ENCODE measurements at places on chromosomes 1 and 21.

DNA sequence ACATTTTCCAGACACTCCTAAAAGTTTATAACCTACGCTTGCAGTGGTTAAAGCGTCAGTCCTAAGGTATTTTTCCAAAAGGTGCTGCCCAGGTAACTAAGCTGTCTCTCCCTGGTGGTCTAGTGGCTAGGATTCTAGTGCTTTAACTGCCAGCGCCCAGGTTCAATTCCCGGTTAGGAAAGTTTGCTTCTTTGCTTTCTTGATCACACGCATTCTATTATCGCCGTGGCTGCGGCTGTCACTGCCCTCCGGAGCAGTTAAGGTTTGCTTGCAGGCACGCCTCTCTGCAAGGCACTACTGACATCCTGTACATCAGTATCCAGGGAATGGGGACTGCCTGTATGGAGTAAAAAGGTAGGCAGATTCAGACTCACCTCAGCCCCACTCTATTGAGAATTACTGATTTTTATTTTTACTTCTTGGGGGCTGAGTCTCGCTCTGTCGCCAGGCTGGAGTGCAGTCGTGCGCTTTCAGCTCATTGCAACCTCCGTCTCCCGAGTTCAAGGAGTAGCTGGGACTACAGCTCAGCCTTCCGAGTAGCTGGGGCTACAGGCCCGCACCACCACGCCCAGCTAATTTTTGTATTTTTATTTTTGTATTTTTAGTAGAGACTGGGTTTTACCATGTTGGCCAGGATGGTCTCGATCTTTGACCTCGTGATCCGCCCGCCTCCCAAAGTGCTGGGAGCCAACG lies 53.2 kb upstream of the CFAP126 start:
- no peak for DNase-seq

GRCh38 chr1:3053366-3053980 lies 15.5 kb upstream of the PRDM16 start:
- DNase-seq = no peak

DNA sequence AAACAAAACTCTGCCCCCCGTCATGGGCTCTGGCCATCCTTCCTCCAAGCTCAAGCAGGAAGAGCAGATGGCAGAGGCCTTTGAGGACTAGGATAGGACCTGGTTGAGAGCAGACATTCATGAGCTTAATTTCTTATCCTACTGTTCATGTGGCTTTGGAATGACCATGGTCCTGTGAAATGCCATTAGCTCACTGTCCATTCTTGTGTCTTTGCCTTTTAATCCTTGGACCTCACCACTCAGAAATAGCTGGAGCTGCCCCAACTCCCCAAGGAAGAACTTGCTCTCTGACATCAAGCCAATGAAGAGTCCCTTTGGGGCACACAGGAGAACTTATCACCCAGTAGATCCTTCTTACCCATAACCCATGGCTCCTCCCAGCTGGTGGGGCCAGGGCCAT lies 11.6 kb upstream of the FAM20B start:
- no peak for DNase-seq

DNA sequence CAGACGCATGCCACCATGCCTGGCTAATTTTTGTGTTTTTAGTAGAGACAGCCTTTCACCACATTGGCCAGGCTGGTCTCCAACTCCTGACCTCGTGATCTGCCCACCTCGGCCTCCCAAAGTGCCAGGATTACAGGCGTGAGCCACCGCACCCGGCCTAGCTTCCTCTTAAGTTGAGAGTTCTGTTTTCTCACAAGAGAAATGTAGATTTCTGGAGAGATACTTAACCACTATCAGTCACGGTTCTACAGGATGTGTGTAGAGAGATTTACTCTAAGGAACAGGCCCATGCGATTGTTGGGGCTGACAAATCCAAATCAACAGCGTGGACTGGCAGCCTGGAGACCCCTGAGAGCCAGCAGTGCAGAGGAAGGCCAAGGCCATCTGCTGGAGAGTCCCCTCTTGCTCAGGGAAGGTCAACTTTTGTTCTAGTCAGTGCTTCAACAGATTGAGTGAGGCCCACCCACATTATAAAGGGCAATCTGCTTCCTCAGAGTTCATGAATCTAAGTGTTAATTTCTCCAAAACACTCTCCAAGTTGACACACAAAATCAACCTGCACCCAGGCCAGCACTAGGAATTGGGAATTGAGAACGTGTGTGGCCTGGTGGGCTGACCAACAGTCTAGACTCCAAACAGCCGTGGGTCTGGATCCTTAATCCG lies 38.7 kb downstream of the CHAF1B start:
- DNase-seq = no peak

DNA sequence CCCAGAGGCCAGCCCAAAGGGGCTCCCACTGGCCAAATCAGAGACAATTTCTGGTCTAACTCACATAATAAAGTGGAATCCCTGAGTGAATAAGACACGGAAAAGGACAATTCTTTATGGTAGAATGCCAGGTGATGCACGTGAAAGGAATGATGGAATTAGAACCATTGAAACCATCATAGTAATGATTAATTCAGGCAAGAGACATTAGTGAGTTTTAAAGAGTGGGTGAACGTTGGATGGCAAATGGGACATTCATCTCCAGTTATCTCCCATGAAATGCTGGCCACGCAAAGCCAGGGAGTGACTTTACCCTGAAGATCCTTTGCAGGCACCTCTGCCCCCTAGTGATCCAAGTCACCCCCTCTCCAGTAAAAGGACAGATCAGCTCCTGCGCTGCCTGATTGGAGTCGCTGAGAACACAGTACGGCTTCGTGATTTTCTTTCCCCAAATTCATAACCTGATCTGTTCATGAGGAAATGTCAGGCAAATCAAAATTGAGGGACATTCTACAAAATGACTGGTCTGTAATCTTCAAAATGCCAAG lies 87.5 kb downstream of the AJAP1 start:
- no peak for DNase-seq

GRCh38 chr1:61618755-61619154 lies 106.2 kb downstream of the TM2D1 start:
- DNase-seq = no peak

DNA sequence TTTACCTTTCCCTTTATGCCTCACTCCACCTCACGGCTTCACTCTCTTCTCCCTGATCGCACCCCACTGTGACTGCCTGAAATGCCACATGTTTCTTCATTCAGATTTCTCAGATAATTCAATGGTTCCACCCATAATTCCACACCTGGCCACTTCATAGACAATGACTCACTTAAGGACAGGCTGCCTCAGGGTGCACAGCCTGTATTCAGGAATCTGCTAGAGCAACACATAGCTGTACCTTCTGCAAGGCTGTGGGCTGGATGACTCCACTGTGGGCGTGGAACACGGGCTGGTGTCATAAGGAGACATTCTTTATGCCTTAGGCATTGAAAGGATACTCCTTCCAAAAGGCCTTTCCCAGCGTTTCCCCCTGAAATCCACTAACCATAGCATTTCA lies 36.1 kb downstream of the L1TD1 start:
- DNase-seq = no peak

DNA sequence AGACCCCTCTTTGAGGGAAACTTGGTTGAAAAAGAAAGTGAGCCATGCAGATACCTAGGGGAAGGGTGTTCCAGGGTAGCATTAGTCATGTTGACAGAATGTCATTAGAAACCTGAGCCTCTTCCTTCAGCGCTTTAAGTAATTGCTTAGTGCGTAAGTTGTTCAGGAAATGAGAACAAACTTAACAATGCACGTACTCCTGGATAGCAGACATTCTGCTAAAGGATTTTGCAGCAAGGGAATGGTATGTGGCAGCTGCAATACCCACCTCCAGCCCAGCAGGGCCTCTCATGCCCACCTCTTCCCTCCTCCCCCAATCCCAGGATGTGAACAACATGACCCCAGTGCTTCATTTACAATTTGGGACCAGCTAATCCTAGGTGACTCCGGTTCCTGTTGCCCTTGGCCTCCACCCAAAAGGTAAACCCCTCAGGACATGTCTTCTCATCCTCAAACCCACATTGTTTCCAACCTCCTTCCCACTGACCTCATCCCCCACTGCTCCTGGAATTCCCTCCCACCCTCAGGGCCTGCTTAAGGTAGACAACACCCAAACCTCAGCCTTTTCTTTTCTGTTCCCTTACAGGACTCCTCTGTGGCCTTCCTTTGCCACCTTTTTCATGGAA lies 98.0 kb upstream of the BCAR3 start:
- DNase-seq = no peak

DNA sequence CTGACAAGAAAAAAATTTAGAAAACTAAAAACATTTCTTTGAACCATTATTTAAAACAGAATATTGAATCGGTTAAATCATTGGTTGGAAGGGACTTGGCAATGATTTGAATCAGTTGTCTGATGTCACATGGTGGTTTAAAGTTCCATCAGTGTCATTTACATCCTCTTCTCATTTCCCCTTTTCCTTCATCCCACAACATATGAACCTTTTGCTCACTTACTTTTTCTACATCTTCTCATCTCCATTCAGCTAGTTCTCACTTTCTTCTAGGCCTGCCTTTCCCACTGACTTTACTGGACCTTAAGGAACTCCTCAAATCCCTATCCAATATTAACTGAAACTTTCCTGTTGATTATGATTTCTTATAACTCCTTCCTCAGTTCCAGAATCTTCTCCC lies 58.5 kb downstream of the PHACTR4 start:
- DNase-seq = no peak

DNA sequence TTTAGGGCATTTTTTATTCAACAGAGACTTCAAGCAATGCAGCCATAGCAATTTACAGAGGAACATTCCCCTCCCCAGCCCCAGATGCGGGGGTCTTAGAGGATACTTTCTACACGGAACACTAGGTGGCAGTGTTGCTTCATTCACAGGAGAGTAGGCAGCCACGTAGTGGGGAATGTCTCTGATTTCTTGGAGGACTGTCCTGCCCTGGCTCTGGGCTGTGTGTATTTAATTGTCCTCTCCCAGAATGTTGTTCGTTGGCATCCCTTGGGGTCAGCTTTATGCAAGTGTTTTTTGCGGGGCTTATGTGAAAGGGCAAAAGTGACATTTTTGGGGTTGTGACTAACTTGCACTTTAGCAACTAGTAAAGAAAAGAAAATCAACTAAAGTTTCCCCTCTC lies 96.9 kb downstream of the PAPPA2 start:
- DNase-seq = peak; percentile 60

DNA sequence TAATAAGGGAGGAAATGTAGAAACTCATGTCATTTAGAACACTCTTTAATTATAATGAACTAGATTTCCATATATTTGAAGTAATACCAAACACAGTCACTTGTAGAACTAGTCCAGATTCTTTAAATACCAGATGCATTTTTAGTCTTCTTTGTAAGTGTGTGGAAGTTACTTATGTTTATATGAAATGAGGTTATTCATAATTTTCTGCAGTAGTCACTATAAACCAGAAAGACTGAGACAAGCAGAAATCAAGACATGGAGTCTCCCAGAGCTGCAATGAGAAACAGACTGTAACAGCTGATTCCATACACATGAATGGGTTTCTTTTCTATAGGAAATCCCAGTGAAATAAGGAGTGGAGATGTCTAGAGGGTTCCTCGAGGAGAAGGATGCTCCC lies 216.6 kb upstream of the ZP4 start:
- DNase-seq = no peak
